ENCODE measurements at places on chromosomes 11 and 22. TPM values are rescaled to one million over a fixed set of nuclear protein-coding genes. Genes with fewer than 3 reads are reported as not detected.

GRCh38 chr11:7196396-7197146 is 55.1 kb upstream of the SYT9 start:
- DNase-seq = no peak

DNA sequence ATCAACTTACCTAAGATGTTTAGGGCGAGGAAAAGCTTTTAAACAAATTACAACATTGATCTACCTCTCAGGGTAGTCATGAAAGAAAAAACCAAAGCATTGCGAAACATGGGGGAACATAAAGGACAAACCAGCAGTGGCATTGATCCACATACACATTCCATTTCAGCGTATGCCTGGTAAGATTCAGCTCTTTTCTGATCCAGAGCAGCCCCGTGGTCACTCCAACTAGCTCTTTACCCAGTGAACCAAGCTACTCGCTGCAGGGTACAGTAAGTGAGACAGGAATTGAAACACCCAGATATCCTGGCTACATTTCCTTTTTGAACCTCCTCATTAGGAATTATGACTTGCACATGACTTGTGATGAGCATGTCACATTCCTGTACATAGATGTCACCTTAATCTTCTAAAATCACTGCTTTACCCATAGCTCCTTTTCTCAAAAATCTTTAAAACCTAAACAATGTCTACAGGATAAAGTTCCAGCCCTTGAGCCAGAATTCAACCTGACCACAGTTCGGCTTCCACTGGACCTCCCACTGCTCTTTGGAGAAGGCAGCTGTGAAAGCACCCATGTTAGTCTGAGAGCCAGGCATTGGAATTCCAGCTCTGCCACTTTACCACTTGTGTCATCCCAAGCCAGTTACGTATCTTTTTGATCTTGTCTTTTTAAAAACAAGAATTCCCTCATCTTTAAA is 42.9 kb upstream of the AKIP1 start:
- DNase-seq = no peak

- no peak for DNase-seq
Observed at GRCh38 chr11:91967026-91967690, 257.5 kb upstream of the FAT3 start.

The SUSD2 gene
- total RNA-seq = 4.1 TPM

The RFPL1 gene
- not detected for total RNA-seq

- DNase-seq = no peak
Observed at GRCh38 chr11:94747146-94747545, 21.0 kb upstream of the AMOTL1 start.

- no peak for DNase-seq
Observed at GRCh38 chr11:57288771-57289579, 35.8 kb downstream of the TNKS1BP1 start.

The OR4S1 gene
- total RNA-seq = not detected

Measured in sciatic nerve (tissue), 2 donors.